Amniotic stem cell (primary cell): ENCODE measurements at places on chromosomes 2 and 18.

GRCh38 chr18:46281185-46282176 is 177.3 kb downstream of the HAUS1 start:
- DNase-seq = peak; percentile 57

- DNase-seq = no peak
Measured at GRCh38 chr18:78896111-78896905, 83.3 kb upstream of the SALL3 start.

- DNase-seq = no peak
Measured at GRCh38 chr2:25337891-25338290, 3.8 kb downstream of the DNMT3A start.

DNA sequence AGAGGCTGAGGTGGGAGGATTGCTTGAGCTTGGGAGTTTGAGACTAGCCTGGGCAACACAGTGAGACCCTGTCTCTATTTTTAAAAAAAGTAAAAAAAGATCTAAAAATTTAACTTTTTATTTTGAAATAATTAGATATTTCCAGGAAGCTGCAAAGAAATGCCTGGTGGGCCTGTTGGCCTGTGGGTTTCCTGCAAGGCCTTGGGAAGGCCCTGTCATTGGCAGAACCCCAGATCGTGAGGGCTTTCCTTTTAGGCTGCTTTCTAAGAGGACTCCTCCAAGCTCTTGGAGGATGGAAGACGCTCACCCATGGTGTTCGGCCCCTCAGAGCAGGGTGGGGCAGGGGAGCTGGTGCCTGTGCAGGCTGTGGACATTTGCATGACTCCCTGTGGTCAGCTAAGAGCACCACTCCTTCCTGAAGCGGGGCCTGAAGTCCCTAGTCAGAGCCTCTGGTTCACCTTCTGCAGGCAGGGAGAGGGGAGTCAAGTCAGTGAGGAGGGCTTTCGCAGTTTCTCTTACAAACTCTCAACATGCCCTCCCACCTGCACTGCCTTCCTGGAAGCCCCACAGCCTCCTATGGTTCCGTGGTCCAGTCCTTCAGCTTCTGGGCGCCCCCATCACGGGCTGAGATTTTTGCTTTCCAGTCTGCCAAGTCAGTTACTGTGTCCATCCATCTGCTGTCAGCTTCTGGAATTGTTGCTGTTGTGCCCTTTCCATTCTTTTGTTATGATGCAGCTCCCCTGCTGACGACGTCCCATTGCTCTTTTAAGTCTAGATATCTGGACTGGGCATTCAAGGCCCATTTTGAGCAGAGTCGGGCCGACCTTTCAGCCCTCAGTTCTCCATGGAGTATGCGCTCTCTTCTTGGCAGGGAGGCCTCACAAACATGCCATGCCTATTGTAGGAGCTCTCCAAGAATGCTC is 6.6 kb downstream of the PROC start:
- no peak for DNase-seq

- no peak for DNase-seq
Measured at GRCh38 chr18:39870591-39870990, 2084.4 kb upstream of the PIK3C3 start.

DNA sequence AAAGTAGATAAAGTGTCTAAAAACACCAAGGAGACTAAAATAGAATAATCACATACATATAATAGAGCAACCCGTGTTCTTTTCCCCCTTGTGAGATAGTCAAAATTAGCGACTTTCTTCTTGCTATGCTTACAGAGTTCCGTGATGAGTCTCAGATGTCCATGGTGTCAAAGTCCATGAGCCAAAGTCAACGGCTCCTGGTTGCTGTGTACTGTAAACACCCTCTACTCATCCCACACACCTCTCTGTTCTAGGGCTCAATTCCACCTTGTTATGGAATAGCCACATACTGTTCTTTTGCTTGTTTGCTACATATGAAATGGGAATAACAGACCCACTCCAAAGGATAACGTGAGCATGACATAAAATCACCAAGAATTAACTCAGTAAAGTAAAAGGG is 52.5 kb downstream of the GAREM1 start:
- DNase-seq = no peak

DNA sequence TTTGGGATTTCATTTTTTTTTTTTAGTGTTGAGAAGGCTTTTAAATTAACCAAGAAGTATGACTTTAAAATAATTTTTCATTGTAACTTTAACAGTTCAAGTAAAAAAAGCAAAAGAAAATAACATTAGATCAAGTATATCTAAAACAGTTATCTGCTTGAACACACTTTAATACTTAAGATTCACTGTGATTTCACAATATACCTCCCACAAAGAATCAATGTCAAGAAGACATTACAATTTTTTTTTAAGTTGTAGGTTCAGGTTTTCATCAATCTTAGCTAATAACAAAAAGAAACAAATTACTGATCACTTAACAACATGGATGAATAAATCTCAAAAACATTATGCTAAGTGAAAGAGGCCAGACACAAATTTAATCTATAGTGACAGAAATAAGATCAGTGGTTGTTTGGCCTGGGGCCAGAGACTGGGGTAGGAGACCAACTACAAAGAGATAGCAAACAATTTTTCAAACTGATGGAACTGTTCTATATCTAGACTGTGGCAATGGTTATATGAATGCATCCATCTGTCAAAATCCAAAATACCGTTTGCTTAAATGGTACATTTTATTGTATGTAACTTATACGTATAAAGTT is 74.8 kb upstream of the FRZB start:
- DNase-seq = no peak

DNA sequence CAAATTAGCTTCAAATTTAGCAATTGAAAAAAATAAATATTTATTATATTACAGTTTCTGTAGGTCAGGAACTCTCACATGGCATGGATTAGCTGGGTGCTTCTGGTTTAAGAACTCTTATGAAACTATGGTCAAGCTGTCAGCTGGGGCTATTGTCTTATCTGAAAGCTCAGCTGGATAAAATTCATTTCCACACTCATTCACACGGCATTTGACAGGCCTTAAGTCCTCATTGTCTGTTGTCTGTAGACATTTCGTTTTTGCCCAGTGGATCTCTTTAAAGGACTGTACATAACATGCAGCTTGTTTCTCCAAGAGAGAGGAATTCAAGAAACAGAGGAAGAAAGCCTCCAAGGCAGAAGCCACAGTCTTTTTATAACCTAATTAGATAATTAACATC is 1556.8 kb upstream of the SLC39A10 start:
- no peak for DNase-seq

GRCh38 chr2:191311627-191312026 is 66.4 kb downstream of the MYO1B start:
- no peak for DNase-seq

GRCh38 chr2:84919885-84920580 is 14.6 kb downstream of the TMSB10 start:
- peak; percentile 89 for DNase-seq

- DNase-seq = no peak
Measured at GRCh38 chr18:424668-425067, 75.8 kb downstream of the COLEC12 start.

GRCh38 chr18:1994471-1994870 is 576.8 kb downstream of the METTL4 start:
- no peak for DNase-seq

GRCh38 chr2:42047488-42048298 is at the start of gene PKDCC:
PKDCC (plus strand) TSS chr2:42048021; CDS start chr2:42048200, 179 bp downstream.
- no peak for DNase-seq

- DNase-seq = no peak
Measured at GRCh38 chr2:228648541-228648940, 467.1 kb upstream of the SPHKAP start.

DNA sequence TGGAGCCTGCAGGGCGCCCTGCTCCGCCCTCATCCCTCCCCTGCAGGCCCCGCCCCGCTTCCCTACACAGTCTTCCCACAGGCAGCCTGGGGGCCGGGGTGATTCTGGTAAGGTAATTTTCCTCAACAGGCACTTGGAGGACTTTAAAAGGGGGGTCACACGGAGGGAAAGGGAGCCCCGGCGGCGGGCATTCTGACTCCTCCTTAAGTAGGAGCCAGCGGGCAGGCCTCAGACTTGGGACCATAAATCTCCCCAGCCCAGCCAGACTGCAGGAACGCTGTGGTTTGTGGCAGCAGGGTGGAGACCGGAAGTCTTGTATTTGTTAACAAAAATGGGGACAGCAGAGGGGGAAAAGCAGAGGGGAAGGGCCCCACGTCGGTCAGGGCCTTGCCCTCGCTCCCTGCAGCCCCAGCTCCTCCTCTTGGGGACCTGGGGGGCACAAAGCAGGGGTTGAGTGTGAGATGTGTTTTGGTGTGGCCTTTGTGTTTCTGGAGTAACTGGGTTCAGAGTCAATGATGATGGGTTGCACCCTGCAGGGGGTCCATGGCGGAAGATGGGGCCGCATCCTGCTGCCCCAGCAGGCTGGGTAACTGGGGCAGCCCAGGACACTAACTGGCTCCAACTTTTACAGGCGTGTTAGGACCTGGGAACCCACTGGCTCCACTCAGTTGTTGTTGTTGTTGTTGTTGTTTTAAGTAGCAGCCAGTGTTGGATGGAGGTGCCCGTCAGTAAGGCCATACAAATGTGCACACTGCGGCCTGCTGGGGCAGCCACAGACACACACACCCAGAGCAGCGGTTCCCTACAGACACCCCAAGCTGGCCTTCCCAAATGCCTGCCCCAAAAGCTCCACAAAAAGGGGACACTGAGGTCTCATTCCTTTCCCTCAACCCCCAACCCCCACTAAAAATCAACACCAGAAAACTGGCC is 27.7 kb downstream of the SMAD7 start:
- peak; percentile 69 for DNase-seq

- DNase-seq = no peak
Measured at GRCh38 chr2:31983762-31984467, 26.9 kb downstream of the MEMO1 start.
